ENCODE measurements at places on chromosomes 12 and 14.

- DNase-seq = no peak
Measured at GRCh38 chr12:131979606-131980005, 29.9 kb downstream of the EP400 start.

DNA sequence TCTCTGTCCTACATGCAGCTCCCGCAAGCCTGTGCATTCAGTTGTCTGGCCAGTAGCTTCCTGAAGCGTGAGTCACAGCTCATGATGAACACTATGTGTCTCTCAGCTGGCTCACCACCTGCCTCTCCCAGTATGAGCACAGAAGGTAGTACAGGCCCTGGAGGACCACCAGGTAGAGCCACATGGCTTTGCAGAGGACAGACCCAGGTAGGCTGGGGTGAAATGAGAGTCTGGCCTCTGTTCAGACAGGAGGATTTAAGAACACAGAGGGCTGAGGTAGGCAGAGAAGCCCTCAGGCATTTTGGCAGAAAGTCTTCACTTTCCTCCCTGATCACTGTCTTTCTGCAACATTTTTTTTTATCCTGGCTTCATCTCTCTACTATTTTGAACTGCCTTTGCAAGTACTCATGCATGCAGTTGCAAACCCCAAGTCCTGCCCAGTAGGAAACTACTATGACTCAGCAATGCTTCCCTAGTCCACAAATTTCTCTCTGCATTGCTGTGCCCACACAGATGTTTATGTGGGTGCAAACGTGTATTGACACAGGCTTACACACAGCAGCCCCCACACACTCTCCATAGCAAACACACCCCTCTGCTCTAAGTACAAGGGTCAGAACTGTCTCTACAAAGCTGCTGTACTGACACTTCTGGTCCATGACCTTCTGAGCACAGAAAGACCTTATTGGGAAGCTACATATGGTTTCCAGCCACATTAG is 7.2 kb upstream of the SDR9C7 start:
- DNase-seq = peak; percentile 63

DNA sequence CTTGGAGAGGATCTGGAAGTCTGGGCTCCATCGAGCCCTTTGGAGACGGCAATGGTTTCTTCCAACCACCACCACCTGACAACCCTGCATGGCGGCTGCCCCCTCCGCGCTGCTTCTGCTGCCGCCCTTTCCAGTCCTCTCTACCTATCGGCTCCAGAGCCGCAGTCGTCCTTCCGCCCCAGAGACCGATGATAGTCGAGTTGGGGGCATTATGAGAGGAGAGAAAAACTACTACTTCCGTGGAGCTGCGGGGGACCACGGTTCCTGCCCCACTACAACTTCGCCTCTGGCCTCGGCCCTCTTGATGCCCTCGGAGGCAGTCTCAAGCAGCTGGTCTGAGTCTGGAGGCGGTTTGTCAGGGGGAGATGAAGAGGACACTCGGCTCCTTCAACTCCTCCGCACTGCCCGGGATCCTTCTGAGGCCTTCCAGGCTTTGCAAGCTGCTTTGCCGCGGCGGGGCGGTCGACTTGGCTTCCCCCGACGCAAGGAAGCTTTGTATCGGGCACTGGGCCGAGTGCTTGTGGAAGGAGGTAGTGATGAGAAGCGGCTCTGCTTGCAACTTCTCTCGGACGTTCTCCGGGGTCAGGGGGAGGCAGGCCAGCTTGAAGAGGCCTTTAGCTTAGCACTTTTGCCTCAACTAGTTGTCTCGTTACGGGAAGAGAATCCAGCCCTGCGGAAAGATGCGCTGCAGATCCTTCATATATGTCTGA is 499 bp downstream of the TOGARAM1 start:
- peak; percentile 35 for DNase-seq

- no peak for DNase-seq
Measured at GRCh38 chr14:65193916-65194590, 91.7 kb upstream of the MAX start.

DNA sequence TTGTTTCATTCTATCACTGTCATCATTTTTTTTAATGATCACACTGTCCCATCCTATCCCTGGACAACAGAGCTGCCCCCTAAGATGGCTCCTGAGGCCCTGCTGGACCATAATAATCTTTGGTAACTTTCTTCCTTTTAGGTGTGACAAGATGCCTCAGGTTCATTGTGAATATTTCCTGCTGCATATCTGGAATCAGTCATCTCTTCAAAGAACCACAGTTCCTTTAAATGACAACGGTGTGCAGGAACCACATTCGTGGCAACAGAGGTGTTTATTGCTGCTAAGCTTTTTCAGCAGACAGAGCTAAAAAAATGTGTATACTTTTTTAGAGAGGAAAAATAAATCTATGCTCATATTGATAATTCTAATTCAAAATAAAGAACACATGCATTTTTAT is 312.9 kb downstream of the MED13L start:
- DNase-seq = no peak

GRCh38 chr14:80005561-80005960 is 205.7 kb downstream of the DIO2 start:
- no peak for DNase-seq

GRCh38 chr14:59776468-59776867 is 94.1 kb downstream of the RTN1 start:
- DNase-seq = no peak

- DNase-seq = no peak
Measured at GRCh38 chr12:53808023-53808705, 56.4 kb upstream of the CISTR start.

- DNase-seq = peak; percentile 6
Measured at GRCh38 chr14:105525861-105526775, at the start of gene TMEM121. Gene TMEM121 (plus strand): TSS chr14:105526583. CDS start chr14:105528835, 2,252 bp downstream.

- DNase-seq = no peak
Measured at GRCh38 chr12:125271892-125272291, 206.7 kb downstream of the AACS start.

GRCh38 chr12:92021666-92022035 is 124.0 kb downstream of the BTG1 start:
- no peak for DNase-seq

DNA sequence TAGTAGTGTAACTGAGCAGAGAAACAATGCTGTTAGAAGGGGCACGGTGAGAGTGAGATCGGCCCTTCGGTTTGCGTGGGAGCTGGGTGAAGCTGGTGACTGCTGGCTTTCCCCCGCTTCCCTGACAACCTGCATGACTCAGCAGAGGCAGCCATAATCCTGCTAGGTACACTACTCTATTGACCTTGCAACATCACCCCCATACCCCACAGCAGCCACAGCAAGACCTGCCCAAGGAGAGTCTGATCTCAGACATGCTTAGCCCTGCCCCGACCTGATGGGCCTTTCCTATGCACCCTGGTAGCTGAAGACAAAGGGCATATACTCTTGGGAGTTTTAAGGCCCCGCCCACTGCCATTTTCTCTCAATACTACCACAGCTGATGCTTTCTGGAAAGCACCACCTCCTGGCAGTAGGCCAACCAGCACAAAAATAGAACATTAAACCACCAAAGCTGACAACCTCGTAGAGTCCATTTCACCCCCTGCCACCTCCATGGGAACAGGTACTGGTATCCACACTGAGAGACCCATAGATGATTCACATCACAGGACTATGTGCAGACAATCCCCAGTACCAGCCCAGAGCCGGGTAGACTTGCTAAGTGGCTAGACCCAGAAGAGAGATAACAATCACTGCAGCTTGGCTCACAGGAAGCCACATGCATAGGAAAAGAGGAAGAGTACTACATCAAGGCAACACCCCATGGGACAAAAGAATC is 75.9 kb upstream of the RGS6 start:
- DNase-seq = no peak

DNA sequence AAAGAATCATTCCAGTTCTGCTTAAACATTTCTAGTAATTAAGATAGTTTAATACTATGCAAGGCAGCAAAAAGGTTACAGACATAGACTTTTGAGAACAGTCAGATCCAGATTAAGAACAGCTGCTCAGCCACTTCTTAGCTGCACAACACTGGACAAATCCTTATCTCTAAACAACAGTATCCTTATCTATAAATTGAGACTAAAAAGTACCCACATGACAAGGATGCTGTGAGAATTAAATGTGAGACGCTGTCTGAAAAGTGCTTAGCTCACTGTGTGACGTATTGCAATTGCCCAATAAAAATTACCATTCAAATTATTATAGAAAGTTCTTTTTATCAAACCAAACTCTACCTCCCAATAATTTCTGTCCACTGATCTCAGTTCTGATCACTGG is 35.5 kb downstream of the BORCS5 start:
- DNase-seq = no peak

- DNase-seq = no peak
Measured at GRCh38 chr14:68476212-68477109, 316.4 kb downstream of the ZFP36L1 start.

DNA sequence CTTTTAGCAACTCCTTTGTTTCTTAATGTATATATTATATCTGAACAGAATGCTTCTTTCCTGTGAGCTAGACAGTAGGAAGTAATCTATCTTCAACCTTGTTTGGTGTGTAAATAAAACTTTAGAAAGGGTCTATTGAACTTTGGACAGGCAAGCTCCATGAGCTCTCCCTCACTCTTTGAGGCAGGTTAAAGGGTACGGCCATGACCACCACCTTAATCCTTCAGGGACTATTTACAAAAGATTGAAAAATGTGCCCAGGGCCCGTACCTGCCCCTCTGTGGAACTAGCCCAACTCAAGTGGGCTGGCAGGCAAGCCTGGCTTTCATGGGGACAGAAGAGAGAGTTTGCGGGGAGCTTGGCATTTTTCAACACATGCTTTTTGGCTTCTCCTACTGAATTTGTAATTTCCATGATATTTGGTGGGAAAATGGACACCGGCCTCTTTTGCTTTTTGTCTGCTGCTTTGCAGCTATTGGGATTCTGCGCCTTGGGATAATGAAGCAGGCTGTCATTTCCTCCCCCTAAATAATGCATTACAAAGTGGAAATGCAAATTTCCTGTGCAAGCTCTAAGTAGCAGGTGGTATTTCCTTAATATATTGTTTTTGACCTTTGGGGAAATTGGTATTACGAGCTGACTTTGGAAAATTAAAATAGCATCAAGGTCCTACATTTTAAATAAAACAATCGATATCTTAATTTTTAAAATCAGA is 106.0 kb downstream of the HMGA2 start:
- DNase-seq = no peak

- DNase-seq = no peak
Measured at GRCh38 chr14:50739186-50739585, 71.1 kb upstream of the SAV1 start.

DNA sequence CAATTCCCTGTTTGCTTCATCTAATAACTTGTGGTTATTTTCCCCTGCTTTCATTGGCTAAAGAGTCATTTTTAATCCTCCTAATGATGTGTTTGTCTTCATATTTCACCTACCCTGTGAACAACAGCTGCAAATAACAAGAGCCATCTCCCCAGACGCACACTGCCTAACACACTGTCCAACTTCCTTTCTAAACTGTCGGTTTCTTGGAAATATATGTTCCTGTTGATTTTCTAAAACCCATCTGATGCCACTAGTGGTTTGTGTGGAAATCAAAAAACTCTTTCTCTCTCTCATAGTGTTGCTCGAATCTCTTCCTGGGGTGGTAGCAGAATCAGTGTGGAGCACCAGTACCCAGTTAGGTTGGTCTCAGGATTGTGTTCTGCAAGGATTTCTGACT is 226.9 kb downstream of the EPS8 start:
- DNase-seq = no peak

GRCh38 chr14:73787486-73788316 is 63.9 kb upstream of the PTGR2 start:
- no peak for DNase-seq

GRCh38 chr12:102462795-102463465 is 17.4 kb downstream of the IGF1 start:
- no peak for DNase-seq

GRCh38 chr12:88242939-88243338 is 100.8 kb downstream of the TMTC3 start:
- no peak for DNase-seq

- no peak for DNase-seq
Measured at GRCh38 chr12:104331376-104331775, 27.8 kb downstream of the EID3 start.

GRCh38 chr12:99087278-99087677 is 442.2 kb downstream of the APAF1 start:
- DNase-seq = no peak

GRCh38 chr12:101743724-101744472 is 4.6 kb upstream of the SYCP3 start:
- no peak for DNase-seq

DNA sequence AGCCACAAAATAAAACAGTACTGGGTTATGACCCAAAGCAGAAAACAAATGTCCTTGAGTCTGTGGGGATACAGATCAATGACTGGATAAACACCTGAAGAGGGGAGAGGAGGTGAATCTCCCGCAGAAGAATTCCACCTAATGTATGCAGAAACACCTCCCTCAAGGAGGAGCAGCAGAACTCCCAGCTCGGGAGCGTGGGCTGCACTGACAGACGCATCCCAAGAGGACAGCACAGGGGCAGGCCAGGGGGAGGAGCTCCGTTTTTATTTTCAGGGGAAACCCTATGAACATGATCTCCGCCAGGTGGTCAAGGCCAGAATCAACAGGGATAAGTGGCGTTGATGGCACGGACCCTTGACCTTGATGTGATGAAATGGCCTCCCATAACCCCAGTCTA is 41.8 kb upstream of the PPP2R5C start:
- DNase-seq = no peak

- no peak for DNase-seq
Measured at GRCh38 chr12:1796515-1797010, 23.8 kb upstream of the LRTM2 start.

DNA sequence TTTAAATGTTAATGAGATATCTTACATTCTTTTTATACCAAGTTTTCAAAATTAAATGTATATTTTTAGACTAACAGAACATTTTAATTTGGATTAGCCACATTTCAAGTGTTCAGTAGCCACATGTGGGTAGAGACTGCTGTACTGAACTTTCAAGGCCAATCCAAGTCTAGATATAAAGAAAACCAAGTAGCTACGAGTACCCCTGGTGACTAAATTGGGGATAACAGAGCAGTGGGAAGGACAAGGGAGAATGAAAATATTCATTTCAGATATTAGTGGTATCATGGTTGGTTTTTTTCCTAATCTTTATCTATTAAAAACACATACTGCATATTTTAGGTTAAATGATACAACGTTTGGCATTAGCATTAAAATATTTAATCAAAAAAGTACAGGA is 69.4 kb upstream of the RHOJ start:
- DNase-seq = peak; percentile 27

DNA sequence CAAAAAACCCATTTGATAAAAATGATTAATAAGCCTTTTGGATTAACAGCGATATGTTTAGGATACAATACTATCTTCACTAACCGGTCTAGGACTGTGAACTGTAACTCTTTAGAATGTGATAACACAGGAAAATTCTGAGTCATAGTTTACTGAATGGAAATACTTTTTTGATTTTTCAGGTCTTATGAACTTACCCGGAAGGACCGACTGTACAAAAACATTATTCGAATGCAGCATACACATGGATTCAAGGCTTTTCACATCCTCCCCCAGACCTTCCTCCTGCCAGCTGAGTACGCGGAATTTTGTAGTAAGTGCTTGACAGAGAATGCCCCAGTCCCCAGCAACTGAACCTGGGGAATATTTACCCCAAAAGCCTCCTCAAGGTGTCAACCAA is 29.0 kb downstream of the TTLL5 start:
- DNase-seq = no peak
